CD4-positive, alpha-beta memory T cell (primary cell): ENCODE measurements at places on chromosomes 1 and 21. TPM values are rescaled to one million over a fixed set of nuclear protein-coding genes. Genes with fewer than 3 reads are reported as not detected.

DNA sequence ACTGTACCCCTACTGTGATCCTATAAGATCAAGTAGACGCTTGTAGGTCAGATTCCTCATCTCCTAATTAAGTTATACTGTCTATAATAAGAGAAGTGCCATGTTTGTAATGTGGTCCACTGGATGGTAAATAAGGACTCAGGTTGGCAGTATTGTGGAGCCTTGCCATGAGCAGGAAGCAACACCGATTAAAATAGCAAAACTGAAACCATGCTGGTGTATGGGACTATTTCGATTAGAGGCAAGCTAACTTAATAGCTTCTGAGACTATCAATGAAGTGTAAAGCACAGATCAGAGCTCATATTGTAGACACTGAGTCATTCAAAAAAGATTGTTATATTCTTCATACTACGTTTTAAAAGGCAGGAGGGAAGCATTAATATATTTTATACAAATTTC lies 348.8 kb downstream of the HHAT start:
- H3K4me3 ChIP-seq, result no peak overlapping the region
- no peak for DNase-seq
- H3K4me1 ChIP-seq, result no peaks in the 10 kb centered on the region
- no peak overlapping the region for H3K27ac ChIP-seq
- H3K27me3 ChIP-seq, result no peaks in the 10 kb centered on the region

- H3K36me3 ChIP-seq, result no peaks in the 10 kb centered on the region
- H3K27me3 ChIP-seq, result no peaks in the 10 kb centered on the region
- no peak overlapping the region for H3K4me3 ChIP-seq
- no peaks in the 10 kb centered on the region for H3K4me1 ChIP-seq
Measured at GRCh38 chr1:226820941-226821718, 49.3 kb upstream of the PSEN2 start.

GRCh38 chr1:2150801-2151200 lies 43.8 kb downstream of the FAAP20 start:
- no peak overlapping the region for H3K27ac ChIP-seq
- DNase-seq, result no peak
- no peaks in the 10 kb centered on the region for H3K27me3 ChIP-seq
- no peak overlapping the region for H3K4me3 ChIP-seq

GRCh38 chr21:14697769-14698168 lies 151.7 kb upstream of the SAMSN1 start:
- H3K27ac ChIP-seq, result no peak overlapping the region
- H3K36me3 ChIP-seq, result no peaks in the 10 kb centered on the region
- no peak overlapping the region for H3K4me3 ChIP-seq
- H3K27me3 ChIP-seq, result no peaks in the 10 kb centered on the region
- no peaks in the 10 kb centered on the region for H3K4me1 ChIP-seq
- no peak for DNase-seq

DNA sequence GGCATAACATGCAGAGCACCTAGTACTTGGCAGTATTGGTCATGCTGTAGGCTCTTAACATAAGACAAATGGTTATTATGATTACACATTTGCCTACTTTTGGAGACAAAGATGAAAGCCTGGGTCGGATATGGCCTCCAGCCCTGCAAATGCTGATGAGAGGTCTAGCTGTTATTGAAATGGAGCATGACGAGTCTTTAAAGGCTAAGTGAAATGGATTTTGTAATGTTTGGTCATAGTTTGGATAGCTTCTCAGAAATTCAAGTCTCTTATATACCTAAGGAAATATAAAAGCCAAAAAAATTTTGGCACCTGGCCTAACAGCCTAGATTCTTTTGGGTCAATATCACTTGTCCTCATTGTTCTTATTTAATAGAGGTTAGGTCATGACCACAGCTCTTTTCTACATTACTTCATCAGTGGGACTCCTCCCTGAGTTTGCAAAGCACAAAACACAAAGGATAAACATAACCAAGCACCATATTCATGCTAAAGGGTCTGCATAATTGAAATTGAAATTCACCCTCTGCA lies 69.2 kb upstream of the WLS start:
- no peaks in the 10 kb centered on the region for H3K36me3 ChIP-seq
- no peaks in the 10 kb centered on the region for H3K4me1 ChIP-seq
- H3K4me3 ChIP-seq, result no peak overlapping the region
- no peak overlapping the region for H3K27ac ChIP-seq
- DNase-seq, result no peak

GRCh38 chr1:207870306-207871031 lies 40.5 kb downstream of the CD34 start:
- peaks cover 81% of the 10 kb centered on the region for H3K4me1 ChIP-seq
- no peaks in the 10 kb centered on the region for H3K27me3 ChIP-seq
- no peak overlapping the region for H3K4me3 ChIP-seq
- peak overlapping the region; percentile 81 for H3K27ac ChIP-seq

PROK1 gene
- not detected for total RNA-seq

ZNF695 gene
- not detected for total RNA-seq

GRCh38 chr1:208251911-208252835 lies 8.0 kb upstream of the PLXNA2 start:
- H3K27ac ChIP-seq, result no peak overlapping the region
- H3K27me3 ChIP-seq, result peaks cover 5% of the 10 kb centered on the region
- no peaks in the 10 kb centered on the region for H3K36me3 ChIP-seq
- H3K4me1 ChIP-seq, result no peaks in the 10 kb centered on the region

GRCh38 chr1:116919802-116920201 lies 10.1 kb downstream of the PTGFRN start:
- H3K27ac ChIP-seq, result no peak overlapping the region
- DNase-seq, result no peak
- H3K4me1 ChIP-seq, result peaks cover 6% of the 10 kb centered on the region
- no peaks in the 10 kb centered on the region for H3K36me3 ChIP-seq
- H3K4me3 ChIP-seq, result no peak overlapping the region
- H3K27me3 ChIP-seq, result no peaks in the 10 kb centered on the region

DNA sequence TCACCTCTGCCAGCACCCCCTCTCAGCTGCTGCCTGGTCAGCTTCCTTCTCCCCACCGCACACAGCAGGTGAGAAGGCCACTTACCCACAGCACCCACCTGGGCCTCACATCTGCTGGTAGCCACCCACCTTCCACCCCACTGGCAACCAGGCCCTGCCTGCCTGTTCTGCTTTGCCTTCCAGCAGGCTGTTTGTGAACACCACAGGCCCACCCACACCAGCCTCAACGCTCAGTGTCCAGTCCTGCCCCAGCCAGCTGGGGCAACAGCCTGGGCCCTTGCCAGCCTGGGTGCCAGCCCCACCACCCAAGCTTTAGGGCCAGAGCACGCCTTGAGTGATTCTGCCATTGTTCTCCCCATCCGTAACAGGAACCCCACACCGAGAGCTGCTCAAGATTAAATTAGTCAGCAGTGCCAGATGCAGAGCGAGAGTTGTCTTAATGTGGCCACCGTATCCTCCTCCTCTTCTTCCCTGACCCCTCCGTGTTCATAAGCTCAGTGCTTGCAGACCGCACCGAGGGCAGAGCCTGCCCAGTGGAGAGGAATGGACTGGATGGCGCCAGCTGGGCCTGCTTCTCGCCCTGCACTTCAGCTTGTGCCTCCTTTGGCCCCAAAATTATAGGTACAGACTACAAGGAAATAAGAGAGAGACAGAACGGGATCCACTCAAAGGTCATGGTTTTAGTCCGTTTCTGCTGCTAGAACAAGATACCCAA lies 120.3 kb upstream of the COL6A1 start:
- no peaks in the 10 kb centered on the region for H3K36me3 ChIP-seq
- no peak for DNase-seq
- no peaks in the 10 kb centered on the region for H3K27me3 ChIP-seq
- H3K27ac ChIP-seq, result no peak overlapping the region
- H3K4me3 ChIP-seq, result no peak overlapping the region

- H3K27me3 ChIP-seq, result no peaks in the 10 kb centered on the region
- no peak overlapping the region for H3K4me3 ChIP-seq
- no peak for DNase-seq
Measured at GRCh38 chr1:33339413-33339812, 18.5 kb upstream of the A3GALT2 start.

KLF17 gene
- not detected for total RNA-seq

CFHR3 gene
- not detected for total RNA-seq

OPTC gene
- not detected for total RNA-seq

ACBD3 gene
- 29.7 TPM for total RNA-seq

DNA sequence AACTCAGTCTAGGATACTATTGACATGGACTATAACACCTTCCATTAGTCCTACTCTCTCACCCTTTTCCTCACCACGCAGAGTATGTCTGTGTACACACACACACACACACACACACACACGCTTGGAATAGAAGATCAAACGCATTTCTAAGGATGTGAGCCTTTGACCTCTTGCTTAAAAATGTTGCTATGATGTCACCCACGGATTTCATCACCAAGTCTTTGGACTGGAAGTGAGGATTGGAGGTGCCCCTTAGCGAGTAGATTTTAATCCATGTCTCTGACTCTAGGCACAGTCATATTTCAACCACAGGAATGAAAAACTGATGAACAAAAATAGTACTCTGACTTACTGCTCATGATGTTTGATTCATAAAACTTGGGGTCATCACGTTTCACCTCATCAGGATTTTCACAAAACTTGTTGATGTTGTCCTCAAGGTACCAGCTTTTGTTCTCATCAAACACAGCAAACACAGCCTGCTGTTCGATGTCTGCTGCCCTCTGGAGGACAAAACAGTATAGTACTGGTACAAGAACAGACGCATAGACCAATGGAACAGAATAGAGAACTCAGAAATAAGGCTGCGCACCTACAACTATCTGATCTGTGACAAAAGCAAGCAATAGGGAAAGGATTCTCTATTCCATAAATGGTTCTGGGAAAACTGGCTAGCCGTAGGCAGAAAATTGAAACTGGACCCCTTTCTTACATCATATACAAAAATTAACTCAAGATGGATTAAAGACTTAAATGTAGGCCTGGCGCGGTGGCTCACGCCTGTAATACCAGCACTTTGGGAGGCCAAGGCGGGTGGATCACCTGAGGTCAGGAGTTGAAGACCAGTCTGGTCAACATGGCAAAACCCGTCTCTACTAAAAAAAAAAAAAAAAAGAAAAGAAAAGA lies 39.9 kb downstream of the F5 start:
- H3K4me3 ChIP-seq, result no peak overlapping the region
- H3K27ac ChIP-seq, result no peak overlapping the region
- no peaks in the 10 kb centered on the region for H3K27me3 ChIP-seq
- H3K4me1 ChIP-seq, result no peaks in the 10 kb centered on the region
- no peaks in the 10 kb centered on the region for H3K36me3 ChIP-seq
- DNase-seq, result peak; percentile 65

DNA sequence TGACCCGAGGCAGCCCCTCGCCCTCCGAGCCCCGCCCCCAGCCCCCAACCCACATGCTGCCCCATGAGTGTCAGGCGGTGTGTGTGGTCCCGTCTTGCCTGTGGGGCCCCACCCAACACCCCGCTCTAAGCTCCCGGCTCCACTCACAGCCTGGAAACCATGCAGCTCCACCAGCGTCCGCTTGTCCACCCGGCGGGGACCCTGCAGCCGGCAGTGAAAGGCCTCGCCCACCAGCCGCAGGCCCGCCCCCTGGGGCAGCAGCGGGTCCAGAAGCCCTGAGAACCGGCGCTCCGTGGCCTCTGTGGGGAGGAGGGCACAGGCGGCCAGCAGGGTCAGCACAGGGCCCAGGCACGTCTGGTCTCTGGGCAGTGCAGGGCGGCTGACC lies 2.7 kb downstream of the C1QTNF12 start:
- H3K27ac ChIP-seq, result no peak overlapping the region
- no peak for DNase-seq
- H3K36me3 ChIP-seq, result no peaks in the 10 kb centered on the region
- no peaks in the 10 kb centered on the region for H3K4me1 ChIP-seq
- peaks cover 4% of the 10 kb centered on the region for H3K27me3 ChIP-seq

CAMTA1 gene
- 42.5 TPM for total RNA-seq

GRCh38 chr1:200903793-200904192 lies 9.1 kb downstream of the INAVA start:
- DNase-seq, result peak; percentile 31
- H3K4me3 ChIP-seq, result no peak overlapping the region
- H3K27ac ChIP-seq, result no peak overlapping the region
- H3K4me1 ChIP-seq, result peaks cover 27% of the 10 kb centered on the region

DNA sequence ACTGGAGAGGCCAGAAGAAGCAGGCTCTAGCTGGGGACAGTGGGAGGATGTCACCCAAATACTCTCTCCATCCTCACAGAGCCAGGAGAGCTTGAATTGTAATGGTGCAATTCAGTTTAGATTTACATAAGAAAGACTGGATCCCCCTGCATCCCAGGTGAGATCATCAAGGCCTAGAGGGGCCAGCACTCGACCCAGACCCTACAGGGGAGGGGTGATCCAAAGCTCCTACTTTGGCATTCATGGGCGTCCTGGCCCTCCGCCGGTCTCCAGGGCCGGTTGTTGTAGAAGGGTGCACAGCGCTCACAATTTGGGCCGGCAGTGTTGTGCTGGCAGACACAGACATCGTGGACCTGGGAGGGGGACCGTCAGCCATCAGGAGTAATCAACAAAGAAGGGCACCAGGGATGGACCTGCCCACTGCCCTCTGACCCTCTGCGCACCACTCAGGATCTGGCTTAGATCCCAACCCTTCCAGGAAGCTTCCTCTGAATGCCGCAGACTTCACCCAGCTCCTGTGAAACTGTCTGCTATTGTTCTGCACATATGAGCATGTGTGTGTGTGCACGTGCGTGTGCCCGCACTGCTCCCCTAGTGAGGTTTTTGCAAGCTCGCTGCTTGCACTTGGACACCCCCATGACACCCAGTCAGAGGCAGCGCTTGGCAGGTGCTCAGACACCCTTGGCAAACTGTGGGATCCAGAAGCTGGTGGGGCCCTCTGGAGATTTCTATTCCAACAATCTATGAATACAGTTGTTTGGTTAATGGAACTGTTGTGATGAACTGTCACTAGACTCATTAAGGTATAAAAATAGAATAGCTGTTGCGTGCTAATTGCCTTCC lies 21.6 kb downstream of the LAMB3 start:
- no peak for DNase-seq
- no peak overlapping the region for H3K27ac ChIP-seq
- H3K27me3 ChIP-seq, result no peaks in the 10 kb centered on the region
- no peaks in the 10 kb centered on the region for H3K36me3 ChIP-seq
- no peak overlapping the region for H3K4me3 ChIP-seq

DNA sequence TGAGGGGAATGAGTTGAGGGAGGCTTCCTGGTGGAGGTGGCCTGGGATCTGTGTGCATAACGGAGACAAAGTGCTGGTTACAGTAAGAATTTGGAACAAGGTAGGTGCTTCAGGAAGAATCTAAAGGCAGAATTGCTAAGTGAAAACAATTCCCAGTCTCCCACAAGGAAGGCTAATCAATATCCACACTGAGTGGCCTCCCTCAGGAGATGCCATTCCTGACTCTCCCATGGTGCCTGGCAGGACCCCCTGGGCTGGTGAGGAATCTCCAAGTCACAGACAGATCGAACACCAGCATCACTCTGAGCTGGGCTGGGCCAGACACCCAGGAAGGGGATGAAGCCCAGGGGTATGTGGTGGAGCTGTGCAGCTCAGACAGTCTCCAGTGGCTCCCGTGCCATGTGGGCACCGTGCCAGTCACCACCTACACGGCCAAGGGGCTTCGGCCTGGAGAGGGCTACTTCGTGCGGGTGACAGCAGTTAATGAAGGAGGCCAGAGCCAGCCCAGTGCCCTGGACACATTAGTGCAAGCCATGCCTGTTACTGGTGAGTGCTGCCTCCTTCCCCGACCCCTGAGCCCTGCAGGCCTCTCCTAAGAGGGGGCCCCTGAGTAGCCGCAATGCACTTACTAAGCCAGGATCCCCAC lies 30.7 kb downstream of the IGFN1 start:
- no peaks in the 10 kb centered on the region for H3K4me1 ChIP-seq
- no peaks in the 10 kb centered on the region for H3K36me3 ChIP-seq
- no peak overlapping the region for H3K4me3 ChIP-seq
- DNase-seq, result no peak
